ENCODE measurements at places on chromosomes 11 and 22.

GRCh38 chr11:64933935-64934681 is 1.6 kb downstream of the GPHA2 start:
- DNase-seq, result no peak

DNA sequence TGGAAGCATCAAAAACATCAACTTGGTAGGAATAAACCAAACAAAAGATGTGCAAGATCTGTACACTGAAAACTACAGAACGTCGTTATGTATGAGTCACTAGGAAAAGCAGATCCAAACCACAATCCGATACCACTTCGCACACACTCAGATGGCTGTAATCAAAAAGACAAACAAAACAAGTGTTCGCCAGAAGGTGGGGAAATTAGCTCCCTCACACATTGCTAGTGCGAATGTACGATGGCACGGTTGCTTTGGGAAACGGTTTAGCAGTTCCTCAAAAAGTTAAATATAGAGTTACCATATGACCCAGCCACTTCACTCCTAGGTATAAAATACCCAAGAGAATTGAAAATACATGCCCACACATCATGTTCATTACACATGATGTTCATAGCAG is 14.8 kb upstream of the CARD10 start:
- no peak for DNase-seq

- no peak for DNase-seq
These were observed 116.9 kb upstream of the TTC12 start for GRCh38 chr11:113197446-113197845.

DNA sequence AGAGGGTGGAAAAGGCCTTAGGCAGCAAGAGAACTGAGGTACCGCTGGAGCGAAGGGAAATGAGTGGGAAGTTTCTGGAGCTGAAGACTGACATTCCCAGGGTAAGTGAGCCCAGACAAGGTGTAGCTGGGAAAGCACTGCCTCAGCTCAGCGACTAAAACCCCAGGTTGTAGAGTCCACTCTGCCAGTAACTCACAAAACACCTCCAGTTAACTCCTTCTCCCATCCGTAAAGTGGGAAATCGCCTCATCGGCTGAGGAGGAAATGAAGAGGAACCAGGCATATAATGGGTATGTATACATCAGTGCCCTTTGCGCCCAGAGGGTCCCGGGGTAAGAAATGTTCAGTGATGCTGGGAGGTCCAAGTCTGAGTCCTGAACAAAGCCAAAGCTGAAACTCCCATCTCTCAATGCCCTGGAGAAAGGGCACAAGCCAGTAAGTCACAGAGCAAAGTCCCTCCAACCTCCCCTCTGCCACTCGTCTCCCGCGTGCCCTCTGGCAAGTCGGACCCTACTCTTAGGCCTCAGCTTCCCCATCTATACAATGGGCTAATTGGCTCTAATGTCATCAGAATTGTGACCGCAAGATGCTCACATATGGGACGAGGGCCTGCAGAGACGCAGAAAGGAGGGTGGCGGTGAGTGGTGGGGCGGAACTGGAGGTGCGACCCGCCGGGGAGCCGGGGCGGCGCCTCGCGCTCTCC is 588 bp downstream of the VPS37C start:
- DNase-seq, result no peak

DNA sequence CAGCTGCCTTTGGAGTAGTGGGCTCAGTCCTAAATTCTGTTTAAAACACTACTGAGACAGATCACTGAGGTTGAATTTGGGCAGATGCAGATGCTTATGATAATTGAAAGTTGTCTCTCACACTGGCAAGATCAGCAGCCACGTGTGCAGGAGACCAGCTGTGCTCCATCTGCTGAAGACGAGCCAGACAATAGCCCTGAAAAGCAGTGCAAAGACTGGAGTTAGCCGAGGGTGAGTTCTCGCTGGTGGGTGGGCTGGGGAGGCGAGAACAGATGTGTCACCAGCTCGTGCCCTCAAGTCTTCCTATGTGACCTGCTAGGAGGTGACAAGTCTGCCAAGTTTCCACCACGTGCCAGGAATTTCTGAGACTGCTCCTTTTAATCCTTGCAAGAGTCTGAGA is 661.3 kb upstream of the B3GAT1 start:
- DNase-seq, result no peak

DNA sequence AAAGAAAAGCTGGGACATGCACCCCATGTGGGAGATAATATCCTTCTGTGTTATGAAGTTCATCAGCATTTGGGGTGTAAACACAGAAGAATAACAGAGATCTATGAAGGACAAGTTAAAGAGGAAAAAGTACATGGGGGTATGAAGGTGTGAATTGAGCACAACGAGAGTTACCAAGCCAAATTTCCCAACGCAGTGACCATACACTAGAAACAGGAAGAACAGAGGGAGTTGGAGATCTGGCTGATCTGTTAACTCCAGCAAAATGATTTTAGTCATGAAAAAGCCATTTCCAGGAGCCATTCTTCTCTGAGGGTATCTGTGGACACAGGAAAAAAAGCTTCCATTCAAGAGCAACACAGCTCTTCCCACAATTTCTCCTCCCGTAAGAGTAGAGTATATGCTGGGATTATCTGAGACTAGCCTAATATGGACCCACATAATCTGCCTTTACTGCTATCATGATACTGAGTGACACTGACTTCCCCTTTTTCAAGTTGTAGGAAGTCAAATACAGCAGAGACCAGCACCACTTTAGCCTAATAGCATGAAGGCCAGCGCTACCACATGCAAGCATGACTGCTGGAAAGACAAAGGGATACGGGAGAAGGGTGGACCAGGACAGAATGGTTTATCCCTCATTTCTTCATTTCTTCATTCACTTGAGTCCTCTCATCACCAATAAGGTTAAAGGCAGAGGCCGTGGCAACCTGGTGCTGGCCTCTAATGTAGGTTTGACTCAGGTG is 19.6 kb upstream of the OR8D2 start:
- no peak for DNase-seq

- no peak for DNase-seq
These were observed 6.9 kb downstream of the AP5B1 start for GRCh38 chr11:65773784-65774411.

- no peak for DNase-seq
These were observed 23.0 kb downstream of the RELT start for GRCh38 chr11:73399159-73399590.

DNA sequence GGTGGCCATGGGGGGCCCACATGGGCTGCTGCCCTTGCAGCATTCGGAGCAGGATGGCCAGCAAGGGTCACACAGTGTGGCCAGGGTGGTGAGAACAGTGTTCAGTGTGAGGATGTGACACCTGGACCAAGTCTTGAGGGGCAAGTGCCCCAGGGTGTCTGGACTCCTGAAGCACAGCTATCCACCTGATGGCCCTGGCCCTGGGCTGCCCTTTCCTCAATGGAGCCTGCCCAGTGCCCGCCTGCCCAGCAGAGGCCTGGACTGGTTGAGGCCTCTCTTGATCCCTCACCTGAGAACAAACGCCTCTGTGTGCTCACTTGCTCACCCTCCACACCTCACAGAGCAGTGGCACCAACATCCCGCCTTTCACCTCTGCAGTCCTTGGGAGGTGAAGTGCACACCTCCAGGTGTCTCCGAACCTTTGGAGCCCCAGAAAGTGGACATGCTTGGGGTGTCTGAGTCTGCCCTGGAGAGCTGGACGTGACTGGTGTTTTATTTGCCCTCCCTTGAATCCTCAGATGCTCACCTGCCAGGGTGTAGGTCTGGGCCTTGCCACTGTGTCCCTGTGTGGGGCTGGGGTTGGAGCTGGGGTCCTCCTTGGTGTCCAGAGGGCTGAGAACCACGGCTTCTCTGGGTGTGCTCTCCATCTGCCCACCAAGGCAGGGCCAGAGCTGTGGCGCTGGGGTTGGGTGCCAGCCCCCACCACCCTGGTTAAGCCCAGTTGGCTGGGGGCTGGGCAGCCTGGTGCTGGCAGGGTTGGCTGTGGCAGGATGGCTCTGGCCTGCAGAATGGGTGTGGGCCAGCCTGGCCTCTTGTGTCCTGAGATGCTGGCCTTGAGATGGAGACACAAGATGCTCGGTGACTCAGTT is 3.8 kb upstream of the MUC2 start:
- no peak for DNase-seq

DNA sequence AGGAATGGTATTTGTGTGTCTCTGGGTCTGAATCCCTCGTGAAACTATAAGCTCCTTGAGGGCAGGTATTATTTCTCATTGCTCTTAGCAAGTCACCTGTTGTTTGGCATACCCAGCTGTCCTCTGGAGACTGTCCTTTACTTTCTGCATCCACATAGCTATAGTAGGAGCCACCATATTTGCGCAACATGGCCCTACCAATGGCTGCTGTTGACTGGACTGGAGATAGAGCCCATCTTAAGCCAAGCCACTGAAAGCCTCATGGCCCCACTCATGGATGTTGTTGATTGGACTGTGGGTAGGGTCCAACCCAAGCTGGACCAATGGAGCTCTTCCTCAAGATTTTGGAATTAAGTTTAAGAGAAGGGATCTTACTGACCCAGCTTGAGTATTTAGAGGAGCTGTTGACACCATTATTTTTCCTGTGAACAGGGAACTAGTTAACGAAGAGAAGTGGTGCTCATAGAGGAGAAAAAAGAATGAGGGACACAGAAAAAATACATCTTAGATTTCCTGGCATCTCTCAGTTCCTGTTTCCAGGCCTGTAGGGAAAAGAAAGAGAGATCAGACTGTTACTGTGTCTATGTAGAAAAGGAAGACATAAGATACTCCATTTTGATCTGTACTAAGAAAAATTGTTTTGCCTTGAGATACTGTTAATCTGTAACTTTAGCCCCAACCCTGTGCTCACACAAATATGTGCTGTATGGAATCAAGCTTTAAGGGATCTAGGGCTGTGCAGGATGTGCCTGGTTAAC is 47.2 kb downstream of the LRRC74B start:
- DNase-seq, result no peak

DNA sequence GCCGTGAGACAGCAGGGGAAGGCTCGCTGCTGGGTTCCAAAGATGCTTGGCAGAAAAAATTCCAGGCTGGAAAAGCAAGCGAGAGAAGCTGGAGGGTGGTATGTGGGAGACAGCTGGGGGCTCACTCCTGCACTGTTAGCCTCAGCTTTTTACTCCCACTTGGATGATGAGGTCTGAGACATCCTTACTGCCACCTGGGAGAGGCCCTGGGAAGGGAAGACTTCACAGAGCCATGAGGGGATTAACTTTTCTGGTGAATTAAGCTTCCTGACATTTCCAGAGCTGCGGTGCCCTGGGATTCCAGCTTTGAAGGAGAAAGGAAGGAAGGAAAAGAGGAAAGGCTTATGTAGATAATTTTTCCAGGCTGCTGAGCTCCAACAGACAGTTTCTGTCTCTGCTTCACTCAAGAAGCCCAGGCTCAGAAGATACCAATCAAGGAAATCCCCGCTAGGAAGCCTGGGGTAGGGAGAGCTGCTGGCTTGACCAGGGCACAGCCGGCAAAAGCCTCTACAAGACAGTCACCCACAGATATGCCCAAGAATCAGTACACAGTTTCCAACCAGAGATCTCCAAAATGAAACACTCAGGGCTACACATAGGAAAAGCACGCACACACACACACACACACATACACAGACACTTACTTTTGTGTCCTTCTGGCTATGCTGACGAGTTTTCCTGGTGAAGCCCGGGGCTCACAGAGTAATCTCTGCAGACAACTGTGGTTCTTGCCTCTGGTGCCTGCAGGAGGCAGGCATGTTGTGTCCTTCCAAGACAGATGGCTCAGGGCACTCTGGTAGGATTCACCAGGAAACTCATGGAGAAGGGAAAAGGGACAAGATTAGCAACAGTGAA is 907 bp downstream of the MCHR1 start:
- no peak for DNase-seq

DNA sequence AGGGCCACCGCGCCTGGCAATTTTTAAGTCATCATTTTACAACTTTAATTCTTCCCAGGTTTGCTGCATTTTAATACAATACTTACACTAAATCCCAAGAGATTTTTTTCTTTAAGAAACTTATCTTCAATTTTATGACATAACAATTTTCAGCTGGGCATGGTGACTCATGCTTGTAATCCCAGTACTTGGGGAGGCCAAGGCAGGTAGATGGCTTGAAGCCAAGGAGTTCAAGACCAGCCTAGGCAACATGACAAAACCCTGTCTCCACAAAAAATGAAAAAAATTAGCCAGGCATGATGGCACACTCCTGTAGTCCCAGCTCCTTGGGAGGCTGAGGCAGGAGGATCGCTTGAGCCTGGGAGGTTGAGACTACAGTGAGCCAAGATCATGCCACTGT is 38.8 kb downstream of the CLDN25 start:
- DNase-seq, result no peak

- no peak for DNase-seq
These were observed 17.7 kb downstream of the FJX1 start for GRCh38 chr11:35635933-35636332.

DNA sequence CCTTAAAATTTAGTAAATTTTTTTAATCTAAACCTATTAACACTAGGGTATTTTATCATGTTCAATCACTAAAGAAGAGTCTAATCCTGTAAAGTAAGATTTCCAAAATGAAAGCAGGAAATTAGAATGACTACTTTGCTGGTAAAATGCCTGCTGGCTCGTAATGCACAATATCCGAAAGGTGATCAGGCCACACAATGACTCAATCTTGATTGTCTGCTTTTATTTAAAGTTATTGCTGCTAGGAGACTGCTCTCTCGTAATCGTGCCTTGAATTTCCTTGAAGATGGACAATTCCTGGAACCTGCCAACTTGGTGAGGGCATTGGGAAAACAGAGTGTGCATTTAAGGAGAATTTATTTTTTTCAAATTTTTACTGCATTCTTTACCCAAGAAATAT is 1786.5 kb upstream of the RAG2 start:
- no peak for DNase-seq

DNA sequence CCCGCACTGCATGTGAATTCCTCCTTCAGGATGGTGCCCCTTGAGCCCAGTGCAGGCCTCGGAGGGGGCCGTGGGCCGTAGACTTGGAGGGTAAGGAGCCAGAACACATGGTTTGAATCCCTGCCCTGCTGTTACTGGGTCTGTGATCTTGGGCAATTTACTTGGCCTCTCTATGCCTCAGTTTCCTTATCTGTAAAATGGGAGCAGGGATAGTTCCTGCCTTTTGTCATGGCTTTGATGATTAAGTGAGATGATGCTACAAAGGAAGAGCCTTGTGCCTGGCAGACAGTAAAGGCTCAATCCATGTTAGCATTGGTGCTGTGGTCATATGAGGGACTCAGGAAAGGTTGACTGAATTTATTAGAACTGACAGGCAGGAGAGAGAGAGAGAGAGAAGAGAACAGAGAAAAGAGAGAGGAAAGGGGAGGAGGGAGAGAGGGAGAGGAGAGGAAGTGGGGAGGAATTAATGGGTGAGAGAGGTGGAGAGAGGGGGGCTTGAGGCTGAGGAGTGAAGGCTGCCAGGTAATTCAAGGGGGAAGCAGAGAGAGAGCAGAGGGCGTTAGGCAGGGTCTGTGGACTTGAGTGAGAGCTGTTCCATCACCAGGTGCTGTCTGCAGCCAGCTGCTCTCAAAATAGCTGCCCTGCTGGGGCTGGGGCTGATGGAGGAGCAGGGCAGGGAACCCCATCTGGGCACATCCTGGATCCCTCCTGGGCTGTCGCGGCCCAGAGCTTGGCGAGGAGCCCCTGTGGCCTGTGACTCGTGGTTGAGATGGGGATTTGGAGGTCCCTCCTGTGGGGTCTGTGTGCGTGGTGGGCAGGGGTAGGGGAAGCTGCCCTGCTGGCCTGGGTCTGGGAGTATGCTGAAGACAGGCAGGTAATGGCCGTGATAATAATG is 44.1 kb downstream of the MCM5 start:
- no peak for DNase-seq

Measured in stimulated activated CD8-positive, alpha-beta memory T cell treated with anti-CD3 and anti-CD28 coated beads, Interleukin-7, amount 100 ng/mL, for 24 hours (primary cell).